ENCODE measurements at places on chromosomes 13 and 19. TPM values are rescaled to one million over a fixed set of nuclear protein-coding genes. Genes with fewer than 3 reads are reported as not detected.

The USE1 gene
- total RNA-seq = 26.0 TPM

The SPRED3 gene
- 2.0 TPM for total RNA-seq

The OSCAR gene
- not detected for total RNA-seq

The GNG8 gene
- not detected for total RNA-seq

The ADAMTSL5 gene
- total RNA-seq = 3.9 TPM

The C19orf33 gene
- 8.8 TPM for total RNA-seq

The ACTMAP gene
- total RNA-seq = 0.47 TPM

The KASH5 gene
- not detected for total RNA-seq

The AMER2 gene
- under 0.01 TPM for total RNA-seq

The CACNG6 gene
- 0.47 TPM for total RNA-seq

Measured in bronchial smooth muscle cell (primary cell).